ENCODE measurements at places on chromosomes 7 and 10.

DNA sequence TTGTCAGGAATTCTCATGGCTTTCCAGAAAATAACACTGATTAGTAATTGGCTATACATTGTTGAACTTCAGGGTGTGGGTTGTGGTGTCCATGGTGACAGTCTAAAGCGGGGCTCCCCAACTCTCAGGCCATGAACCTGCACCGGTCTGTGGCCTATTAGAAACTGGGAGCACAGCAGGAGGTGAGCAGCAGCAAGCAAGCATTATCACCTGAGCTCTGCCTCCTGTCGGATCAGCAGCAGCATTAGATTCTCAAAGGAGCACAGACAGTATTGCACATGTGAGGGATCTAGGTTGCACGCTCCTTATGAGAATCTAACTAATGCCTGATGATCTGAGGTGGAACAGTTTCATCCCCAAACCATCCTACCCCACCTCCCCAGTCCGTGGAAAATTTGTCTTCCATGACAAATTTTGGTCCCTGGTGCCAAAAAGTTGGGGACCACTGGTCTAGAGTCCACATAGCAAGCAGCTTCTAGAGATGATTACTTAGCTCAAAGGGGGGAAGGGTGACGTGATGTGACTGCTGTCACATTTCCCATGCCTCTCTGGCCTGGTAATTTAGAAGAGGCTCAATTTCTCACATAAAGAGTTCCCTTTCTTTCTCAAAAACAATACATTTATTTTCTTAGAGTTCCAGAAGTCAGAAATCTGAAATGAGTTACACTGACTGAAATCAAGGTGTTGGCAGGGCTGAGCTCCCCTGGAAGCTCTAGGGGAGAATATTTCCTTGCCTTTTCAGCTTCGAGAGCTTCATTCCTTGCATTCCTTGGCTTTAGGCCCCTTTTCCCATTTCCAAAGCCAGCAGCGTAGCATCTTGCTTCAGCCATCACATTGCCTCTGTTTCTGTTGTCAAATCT lies 17.6 kb upstream of the FAM221A start:
- no peak for DNase-seq

DNA sequence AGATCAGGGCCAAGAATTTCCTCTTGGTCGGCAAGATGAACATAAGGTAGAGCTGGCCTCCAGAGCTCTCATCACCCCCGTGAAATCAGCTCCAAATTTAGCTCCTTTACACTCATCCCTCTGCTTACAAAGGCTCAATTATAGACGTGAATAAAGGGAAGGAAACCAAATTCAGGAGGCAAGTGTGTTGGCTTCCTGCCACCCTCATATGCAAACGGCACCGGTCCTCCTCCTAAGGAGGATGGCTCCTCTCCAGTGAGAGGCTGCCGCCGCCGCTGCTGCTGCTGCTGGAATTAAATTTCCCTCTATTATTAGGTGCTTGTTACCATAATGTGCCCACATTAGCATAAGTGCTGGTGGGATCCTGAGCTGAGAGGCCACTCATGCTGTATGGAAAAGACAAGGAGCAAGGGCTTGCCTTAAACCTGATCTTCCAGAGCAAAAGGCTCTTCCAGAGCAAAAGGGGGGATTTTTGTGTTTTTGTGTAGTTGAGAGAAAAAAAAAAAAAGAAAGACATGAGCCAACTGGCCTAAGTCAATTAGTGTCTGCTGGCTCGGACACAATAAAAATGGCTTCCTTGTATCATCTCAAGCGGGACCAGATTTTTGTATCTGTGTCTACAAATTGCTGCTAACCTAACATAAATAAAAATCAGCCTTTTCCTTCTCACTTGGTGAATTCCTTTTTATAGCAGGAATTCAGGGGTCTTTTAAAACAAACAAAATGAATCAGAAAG lies 68.4 kb downstream of the CDHR3 start:
- no peak for DNase-seq

DNA sequence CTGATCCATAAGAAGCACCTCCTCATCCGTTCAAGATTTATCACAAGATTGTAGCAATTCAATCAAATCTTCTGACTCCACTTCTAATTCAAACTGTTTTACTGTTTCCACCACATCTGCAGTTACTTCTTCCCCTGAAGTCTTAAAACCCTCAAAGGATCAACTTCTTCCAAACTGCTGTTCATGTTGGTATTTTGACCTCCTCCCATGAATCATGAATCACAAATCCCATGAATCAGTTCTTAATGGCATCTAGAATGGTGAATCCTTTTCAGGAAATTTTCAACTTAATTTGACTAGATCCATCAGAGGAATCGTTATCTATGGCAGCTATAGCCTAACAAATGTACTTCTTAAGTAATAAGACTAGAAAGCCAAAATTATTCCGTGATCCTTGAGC lies 122.3 kb downstream of the IMMP2L start:
- DNase-seq = no peak

DNA sequence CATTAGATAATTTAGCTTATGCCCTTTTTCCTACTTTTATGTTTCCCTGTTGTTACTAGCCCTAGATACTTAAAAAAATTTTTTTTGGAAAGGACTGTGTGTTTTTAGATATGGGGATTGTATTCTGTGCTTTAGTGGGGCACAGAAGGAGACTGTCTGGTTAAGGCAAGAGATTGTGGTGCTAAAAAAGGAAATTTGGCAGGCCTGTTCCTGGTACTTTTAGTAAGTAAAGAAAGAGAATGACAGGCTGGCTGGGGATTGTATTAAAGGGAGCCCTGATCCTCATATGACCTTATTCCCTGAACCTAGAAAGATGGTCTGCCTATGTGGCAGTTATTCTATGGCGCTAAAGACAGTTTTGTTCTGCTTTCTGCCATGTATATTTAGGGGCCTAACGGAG lies 74.8 kb downstream of the AUTS2 start:
- no peak for DNase-seq

DNA sequence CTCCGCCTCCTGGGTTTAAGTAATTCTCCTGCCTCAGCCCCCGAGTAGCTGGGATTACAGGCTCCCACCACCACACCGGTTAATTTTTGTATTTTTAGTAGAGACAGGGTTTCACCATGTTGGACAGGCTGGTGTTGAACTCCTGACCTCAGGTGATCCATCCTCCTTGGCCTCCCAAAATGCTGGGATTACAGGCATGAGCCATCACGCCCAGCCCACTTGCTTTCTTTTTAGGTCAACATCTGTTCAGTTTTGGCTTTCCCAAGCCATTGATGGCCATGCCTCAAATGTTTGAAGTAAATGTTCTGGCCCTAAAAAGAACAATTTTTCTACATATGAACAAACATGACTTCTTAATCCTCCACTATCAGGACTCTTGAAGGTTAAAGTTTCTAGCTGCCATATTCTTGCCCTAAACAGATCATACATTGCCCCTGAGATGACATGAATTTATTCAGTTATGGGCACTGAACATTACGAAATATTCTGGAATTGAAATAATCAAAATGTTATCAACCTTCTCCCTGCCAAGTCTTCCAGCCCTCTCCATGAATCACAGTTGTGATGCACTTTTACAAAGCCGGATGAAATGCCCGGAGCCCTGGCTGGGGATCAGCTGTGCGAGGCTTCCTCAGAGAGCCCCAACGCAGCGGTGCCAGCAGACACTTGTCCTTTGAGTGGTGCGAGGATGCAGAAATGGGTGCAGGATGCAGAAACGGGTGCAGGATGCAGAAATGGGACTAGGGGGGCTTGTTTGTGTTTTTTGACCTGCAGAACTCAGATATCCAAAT lies 2.9 kb downstream of the MRLN start:
- no peak for DNase-seq

DNA sequence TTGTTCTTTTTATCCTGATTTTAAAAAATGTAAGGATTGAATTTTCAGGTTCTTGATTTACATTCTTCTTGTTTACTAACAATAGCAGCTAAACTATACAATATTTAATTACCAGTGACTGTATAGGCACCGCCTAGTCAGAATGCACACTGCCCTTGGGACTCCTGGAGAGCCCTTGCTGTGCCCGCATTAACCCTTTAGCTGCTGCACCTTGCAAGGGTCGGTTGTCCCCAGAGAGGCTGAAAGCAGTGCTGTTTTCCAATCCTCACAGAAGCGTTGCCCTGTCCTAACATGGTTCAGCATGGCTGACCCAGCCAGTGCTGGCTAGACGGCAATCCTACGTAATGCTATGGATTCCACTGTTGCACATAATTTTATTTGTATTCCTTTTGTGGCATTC lies 102.6 kb downstream of the HECW1 start:
- no peak for DNase-seq

GRCh38 chr7:128892521-128893250 lies 17.8 kb downstream of the KCP start:
- no peak for DNase-seq

Measured in HS-5 (cell line).